SHP77 treated with DMSO at 0.1 percent for 48 hours (cell line): ENCODE measurements at places on chromosomes 16 and 17.
A peak's percentile ranks its signal among the peaks of the same experiment; 100 is the strongest.

- DNase-seq = no peak
These were observed 1.8 kb downstream of the PIK3R5 start for GRCh38 chr17:8963647-8964258.

DNA sequence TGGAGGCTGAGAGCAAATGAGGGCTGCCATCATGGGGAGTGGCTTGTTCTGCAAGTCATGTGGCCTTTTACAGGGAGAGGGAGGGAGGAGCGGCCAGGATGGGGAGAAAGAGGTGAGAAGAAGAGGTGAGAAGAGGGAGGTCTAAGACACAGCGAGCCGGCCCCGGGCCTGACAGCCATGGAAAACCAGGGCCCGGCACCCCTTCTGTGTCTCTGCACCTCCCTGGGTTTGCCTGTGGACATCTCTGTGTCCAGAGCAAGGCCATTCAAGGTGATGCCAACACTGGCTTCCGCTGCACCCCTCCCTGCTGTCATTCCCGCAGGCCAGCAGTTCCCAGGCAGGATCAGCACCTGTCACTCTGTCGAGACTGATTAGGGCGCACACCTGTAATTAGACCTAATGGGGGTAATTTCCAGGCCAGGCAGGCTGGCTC, 75.6 kb downstream of the MGAT5B start:
- DNase-seq = no peak

- no peak for DNase-seq
These were observed 11.6 kb downstream of the ZACN start for GRCh38 chr17:76090517-76091129.

DNA sequence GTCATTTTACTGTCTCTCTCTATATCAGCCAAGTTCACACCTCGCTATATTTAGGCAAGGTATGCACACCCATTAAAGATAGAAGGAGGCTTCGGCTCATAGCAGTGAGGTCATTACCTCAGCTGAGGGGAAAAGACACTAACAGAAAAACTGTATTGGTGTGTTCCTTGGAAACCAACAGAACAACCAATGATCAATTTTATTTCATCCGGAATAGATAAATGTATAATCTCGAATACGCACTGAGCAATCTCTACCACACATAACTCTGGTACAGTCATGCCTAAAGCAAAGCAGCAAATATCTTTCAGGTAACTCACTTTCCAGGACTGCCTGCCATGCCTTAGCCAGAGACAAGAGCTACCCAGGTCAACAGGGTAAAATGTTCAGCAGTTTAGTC, 109.9 kb upstream of the CORO6 start:
- no peak for DNase-seq

DNA sequence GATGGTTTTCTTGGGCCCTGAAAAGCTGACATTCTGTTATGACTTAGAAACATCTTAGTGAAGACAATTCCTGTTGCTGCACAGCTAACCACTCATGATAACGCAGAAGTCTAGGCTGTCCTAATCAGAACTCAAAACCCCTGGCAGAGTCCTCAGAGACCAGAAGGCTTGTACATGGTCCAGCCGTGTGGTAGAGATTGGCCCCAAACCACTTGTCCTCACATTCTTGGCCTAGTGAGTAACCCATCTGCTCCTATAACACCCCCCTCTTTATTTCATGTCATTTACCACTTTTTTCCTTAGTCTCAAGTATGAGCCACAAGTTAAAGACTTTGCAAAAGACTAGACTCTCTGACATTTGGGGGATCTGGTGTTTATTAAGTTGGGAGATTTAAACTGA, 116.5 kb upstream of the ADAMTS18 start:
- no peak for DNase-seq

GRCh38 chr16:24723663-24724062, 5.8 kb upstream of the TNRC6A start:
- no peak for DNase-seq

DNA sequence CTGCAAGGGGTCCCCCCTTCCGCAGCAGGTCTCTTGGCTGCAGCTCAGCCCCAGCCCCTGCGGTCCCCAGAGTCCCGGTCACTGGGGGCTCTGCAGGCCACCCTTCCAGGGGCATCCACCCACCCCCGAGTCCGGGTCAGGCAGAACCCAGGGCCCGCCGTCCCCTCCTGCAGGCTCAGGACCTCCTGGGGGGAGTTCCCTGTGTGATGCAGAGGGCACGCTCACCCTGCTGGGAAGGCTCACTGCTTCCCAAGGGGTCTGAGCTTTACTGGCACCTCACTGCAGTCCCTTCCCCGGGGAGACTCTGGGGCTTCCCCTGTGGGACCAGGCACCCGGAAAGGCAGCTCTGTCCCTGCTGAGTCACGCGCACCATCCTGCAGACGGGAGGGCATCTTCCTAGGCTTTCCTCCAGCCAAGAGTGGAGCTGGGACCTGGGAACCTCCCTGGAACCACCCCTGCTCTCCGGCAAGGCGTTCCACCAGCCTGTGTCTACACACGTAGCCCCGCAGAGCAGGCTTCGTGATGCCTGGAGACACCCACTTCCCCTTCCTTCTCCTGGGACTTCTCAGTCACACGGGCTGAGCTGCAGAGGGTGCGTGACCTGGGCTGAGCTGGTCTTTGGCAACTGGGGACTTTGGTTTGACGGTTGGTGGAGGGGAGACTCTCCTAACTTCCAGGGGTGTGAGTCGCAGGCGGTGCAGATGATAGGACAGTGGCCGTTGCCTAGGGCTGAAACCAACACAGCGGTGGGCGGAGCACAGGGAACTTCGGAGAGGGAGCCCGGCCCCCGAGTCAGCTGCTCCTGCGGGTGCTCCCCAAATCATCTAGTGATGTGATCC, 23.4 kb downstream of the SLC25A10 start:
- DNase-seq = peak; percentile 53

GRCh38 chr16:85522842-85523601, 90.1 kb upstream of the GSE1 start:
- no peak for DNase-seq

DNA sequence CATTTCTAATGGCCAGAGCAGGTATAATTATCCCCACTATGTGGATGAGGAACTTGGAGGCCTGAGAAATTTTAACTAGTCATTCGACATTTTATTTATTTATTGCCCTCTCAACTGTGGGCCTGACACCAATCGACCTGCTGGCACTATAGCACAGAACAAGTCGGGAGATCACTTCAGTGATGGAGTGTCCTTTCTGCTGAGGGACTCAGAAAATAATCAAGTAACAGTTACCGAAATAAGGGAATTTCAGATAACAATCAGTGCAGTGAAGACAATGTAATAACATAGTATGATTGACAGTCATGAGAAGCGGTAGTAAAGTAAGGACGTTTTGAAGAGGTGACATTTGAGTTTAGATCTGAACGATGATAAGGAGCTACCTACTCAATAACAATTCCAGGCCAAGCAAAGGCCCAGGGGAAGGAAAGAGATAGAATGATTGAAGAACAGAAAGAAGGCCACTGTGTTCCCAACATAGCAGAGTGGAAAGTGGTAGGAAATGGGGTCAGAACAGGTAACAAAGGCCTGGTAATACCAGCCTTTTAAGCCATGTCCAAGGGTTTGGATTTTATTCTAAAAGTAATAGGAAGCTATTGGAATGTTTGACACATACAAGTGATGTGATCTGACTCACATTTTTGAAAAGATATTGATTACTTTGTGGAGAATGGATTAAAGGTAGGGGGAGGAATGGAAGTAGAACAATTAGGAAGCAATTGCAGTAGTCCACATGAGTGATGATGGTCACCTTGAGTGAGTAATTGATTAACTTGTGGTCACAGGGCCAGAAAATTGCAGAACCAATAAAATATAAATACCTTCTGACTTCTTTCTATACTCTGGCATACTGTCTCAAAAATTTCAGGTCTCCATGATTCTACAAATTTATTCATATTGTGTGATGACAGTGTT, 1.4 kb downstream of the STXBP4 start:
- no peak for DNase-seq

DNA sequence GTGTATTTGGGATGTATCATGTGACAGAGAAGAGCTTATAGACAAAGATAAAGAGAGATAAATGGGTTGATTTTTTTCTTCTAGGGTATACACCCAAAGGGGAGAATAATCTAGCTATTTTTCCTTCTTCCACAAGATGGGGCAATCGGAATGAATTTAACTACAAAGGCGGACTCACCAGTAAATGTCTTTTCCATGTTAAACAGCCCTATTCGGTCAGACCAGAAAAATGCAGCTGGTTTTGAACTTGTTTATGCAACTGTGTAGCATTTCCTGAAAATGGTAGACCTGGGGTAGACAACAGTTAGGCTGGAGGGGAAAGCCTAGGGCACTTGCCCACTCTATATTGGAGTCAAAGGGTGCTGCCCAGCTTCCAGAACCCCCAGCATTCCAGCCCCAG, 477.1 kb downstream of the TOX3 start:
- peak; percentile 62 for DNase-seq

GRCh38 chr16:27273670-27274423, 5.3 kb upstream of the NSMCE1 start:
- DNase-seq = no peak

GRCh38 chr17:73506470-73507435, 137.5 kb downstream of the SDK2 start:
- no peak for DNase-seq

GRCh38 chr17:28333083-28333746, 2.1 kb downstream of the IFT20 start:
- no peak for DNase-seq

DNA sequence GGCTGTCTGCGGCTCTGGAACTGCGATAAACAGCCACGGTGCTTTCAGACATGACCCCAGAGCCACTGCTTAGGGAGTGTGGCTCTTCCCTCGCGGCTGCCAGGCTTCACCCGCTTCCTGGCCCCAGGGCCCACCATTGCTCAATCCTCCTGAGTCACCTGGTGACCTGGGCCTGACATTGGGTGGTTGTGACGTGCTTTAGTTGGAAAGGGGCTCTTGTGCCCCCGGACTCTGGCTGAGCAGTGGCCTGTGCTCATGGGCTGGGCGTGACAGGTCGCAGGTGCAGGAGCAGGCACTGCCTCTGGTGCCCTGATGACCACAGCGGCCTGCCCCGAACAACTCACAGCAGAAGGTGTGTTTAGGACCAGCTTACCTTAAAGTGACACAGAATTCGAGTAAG, 8.6 kb upstream of the NUDT16L1 start:
- DNase-seq = no peak

DNA sequence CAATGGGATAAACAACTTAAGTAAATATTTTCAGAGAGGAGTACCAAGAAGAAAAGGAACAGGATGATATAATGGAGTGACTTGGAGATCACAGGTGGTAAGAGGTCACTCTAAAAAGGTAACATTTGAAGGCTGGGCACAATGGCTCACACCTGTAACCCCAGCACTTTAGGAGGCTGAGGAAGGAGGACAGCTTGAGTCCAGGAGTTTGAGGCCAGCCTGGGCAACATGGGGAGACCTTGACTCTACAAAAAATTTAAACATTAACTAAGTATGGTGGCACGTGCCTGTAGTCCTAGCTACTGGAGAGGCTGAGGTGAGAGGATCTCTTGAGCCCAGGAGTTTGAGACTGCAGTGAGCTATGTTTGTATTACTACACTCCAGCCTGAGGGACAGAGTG, 3.4 kb upstream of the TMEM11 start:
- no peak for DNase-seq

DNA sequence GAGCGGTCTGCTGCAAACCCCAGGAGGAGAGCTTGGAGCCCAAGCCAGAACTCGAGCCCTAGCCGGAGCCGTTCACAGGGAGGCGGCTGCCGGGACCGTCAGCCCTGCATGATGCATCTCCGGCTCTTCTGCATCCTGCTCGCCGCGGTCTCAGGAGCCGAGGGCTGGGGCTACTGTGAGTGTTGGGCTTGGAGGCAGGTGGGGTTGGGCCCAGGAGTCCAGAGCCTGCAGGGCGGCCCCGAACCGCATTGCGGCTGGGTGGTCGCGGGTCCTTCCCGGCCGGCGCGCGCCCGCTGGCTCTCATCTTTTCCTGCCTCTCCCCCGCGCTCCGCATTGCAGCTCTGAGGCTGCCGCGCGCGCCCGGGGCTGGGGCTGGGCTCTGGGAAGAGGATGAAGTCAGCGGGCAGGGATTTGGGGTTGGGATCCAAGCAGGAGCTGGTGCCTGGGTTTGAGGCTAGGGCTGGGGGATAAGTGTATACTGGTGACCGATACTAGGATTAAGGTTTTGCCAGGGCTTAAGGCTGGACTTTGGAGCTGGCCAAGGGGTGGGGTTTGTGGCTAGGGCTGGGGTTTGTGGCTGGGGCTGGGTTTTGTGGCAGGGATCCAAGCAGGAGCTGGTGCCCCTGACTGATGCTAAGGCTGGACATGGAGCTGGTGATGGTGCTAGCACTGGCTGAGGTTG, 532 bp downstream of the CNTNAP1 start:
- DNase-seq = peak; percentile 25

- DNase-seq = no peak
These were observed 49.4 kb upstream of the GSG1L start for GRCh38 chr16:28112908-28113307.

DNA sequence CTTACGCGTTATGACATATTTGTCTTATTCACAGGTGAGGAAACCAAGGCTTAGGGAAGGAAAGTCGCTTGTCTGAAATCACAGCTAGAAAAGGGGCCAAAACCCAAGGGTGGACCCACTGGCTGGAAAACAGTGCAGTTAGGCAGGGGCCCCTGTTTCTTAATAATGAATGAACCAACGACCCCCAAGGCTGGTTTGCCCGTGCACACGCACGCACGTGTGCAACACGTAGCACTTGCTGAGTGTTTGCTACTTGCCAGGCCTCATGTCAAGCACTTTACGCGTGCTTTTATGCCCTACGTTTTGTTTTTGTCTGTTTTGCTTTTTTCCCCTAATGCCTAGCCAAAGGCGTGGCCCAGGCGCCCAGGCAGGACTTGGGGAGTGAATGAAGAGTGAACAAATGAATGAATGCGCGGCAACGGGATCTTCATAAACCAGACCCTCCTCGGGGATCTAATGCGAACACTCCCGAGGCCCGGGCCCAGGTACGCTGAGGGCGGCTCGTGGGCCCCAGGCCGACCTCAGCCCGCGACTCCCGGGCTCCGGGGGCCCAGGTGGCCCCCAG, 571 bp upstream of the USP10 start:
- DNase-seq = no peak

GRCh38 chr17:38900978-38901656, 24.3 kb upstream of the LASP1NB start:
- no peak for DNase-seq

DNA sequence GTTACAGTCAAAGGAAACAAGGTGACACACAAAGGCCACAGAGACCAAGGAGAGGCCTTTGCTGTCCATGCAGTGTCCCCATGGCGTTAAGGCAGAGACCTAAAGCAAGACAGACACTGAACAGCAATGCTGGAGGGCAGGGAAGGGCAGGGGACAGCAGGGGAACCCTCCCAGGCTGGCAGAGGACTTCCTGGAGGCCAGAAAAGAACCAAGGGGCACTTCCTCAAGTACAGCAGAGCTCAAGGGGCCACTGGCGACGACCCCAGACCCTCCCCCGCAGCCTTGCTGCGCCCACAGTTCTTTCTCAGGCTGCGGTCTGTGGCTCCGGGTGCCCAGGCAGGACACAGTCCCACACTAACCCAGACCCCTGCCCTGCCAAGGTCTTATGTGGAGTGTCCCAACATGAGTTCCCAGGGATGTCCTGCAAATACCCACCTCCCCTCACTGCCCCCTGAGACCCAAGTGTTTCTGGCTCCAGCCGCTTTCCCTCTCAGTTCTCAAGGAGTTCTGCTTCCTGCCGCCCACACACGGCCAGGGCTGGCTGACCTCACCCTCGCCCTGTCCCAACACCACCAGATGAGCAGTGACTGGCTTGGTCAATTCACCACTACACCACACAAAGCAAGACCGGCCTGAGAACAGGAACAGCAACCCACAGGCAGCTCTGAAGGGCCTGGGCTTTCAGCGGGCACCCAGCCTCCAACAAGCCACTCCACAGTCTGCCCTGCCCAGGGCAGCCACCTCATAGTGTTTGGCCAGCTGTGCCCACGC, 4.2 kb downstream of the CLCN7 start:
- DNase-seq = no peak
